Chondrocyte (in vitro differentiated cells): ENCODE measurements at places on chromosomes 2 and 18.

GRCh38 chr2:207257251-207258250, 91.8 kb upstream of the KLF7 start:
- no peak for DNase-seq

- no peak for DNase-seq
Measured at GRCh38 chr2:65019675-65020195, 30.5 kb downstream of the SLC1A4 start.

GRCh38 chr2:204672772-204673171, 127.5 kb downstream of the PARD3B start:
- DNase-seq: no peak

GRCh38 chr2:137847443-137847842, 116.8 kb upstream of the HNMT start:
- DNase-seq: no peak

DNA sequence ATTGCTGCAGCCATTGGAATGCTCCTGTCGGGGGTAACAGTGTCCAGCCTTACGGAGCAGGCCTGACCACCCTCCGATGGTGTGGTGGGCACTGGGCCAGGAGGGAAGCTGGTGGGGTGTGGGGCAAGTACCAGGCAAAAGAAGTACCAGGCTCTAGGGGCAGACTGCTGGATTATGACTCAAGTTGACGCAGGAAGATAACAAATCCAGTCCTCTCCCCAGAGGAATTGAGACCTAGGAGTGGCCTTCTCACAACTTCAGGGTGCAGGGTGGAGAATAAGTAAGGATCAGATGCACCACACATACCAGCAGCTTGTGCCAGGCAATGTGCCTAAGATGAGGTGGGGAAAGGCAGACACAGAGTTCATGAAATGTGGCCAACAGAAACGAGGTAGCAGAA, 37.9 kb downstream of the SEMA4F start:
- no peak for DNase-seq
